ENCODE measurements at places on chromosomes 5 and 9.

- DNase-seq: no peak
Measured at GRCh38 chr5:42552597-42552996, 129.4 kb downstream of the GHR start.

GRCh38 chr5:160837211-160837610 lies 14.8 kb downstream of the ATP10B start:
- no peak for DNase-seq

GRCh38 chr5:180799902-180800801 lies 2.5 kb downstream of the MGAT1 start:
- no peak for DNase-seq

DNA sequence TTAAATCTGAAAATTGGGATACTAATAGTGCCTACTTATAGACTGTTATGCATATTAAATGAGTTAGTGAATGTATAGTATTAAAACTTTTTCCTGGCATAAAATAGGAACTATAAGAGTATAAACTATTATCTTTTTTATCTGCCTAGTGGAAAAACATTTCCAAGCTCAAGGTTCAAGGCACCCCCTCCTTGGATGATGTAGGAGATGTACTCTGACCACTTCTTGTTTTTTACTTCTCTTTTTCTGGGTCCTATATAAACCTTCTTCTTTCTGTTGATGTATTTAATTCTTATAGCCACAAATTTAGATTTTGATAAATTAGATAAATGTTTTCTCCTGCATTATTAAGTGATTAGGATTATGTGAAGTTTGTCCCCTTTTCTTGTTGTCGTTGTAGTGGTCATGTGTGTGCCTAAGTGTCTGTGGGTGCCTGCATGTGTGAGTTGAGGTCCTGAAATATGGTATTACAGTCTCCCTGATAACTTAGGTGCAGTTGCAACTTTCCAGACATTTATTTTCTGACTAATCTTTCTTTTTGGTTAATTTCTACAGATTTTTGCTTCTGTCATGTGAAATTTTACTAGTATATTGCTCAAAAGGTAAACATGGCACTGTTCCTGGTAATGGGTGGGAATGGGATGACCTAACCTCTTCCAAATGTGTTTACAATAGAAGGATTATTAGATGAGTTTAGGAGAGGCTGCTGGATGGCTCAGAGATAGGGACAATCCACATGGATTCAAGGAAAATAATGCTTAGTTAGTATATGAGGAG lies 160.8 kb upstream of the CDKN2B start:
- DNase-seq: no peak

DNA sequence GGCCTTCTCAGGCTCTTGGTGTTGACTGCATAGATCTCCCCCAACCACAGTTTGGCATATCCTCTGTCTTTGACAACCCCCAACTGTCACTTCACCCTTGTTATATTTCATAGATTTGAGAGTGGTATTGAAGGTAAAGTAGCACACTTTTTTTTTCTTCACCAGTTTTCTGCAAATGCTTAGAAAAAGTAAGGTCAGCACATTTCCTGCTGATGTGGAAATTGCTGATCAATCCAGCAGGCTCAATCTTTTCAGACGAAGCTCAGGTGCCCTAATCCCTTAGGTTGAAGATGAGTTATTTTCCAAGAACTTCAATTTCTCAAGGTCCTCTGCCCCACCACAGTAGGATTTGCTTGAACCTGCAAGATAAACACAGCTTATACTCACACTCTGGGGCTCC lies 38.5 kb upstream of the ANKRD31 start:
- no peak for DNase-seq

GRCh38 chr5:120682851-120683250 lies 218.8 kb downstream of the PRR16 start:
- DNase-seq: no peak

DNA sequence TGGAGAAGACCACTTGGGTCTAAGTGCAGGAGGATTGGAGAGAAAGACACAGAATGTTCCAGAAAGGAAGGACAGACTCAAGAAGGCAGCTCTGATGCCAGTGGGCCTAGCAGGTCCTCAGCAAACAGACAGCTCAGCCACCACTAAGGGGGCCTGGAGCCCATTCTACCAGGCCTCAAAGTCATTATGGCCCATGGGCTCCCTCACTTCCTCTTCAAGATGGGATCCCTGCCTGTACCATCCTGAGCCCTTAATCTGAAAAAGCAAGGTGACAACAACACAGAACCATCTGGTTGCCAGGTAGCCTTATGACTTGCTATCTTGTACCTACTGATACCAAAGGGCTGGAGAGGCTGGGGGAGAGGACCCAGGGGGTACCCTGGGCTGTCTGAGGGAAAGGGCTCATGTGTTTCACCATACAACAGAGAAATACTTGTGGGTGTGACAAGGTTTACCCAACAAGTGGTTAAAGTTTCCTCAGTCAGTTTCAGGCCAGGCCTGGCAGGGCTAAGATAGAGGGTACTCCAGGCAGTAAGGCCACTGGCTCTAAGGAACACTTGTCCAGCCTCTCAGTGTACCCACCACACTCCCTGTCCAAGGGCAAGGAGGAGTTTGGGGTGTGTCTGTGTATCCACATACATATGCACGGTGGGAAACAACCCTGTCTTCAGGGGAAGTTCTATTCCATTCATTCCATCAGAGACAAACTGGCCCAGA lies 30.7 kb downstream of the TCF7 start:
- no peak for DNase-seq

DNA sequence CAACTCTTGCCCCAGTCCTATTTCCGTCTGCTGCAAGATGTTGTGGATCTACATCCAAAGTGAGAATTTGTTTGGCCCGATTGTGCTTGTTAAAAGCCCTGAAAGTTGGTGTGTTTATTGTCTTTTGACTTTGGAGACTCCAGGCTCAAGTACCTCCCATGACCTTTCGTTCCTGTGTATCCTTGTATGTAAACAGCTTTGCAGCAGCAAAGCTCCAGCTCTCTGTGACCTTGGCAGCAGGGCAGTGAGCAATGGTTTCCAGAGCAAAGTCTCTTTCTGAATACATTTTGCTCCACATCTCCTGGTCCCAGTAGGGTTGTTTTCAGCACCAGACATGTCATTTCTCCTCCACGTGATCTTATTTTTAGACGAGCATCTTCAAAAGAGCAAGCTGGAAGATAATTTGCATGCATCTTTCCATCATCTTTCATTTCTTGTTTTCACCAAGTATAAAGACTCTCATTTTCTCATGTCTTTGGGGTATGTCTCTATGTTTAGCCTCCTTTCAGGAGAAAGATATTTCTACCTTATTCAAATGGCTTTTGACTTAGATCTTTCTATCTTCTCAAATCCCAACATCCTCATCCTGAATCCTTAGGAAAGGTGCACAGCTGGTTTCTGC lies 68.1 kb upstream of the ERCC6L2 start:
- no peak for DNase-seq

- DNase-seq: no peak
Measured at GRCh38 chr9:129918296-129918950, 83.2 kb downstream of the USP20 start.

- DNase-seq: peak; percentile 9
Measured at GRCh38 chr9:18405240-18405639, 68.7 kb upstream of the ADAMTSL1 start.

DNA sequence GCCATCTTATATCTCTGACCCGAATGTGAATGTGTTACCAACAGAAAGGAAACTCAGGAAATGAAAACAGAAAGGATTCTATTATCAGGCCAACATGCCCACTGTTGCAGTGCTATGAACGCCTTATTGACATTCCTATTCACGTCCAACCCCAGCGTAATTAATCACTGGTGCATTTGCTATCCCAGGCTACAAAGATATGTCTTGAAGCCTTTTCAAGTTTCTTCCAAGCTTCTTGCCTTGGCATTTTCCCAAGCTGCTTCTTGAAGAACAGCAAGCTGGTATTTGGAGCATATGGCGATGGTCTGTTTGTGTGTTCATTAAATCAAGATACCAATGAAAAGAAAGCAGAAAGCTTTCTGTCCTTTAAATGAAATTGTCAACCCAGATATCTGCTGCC lies 579.2 kb upstream of the ZNF462 start:
- no peak for DNase-seq

DNA sequence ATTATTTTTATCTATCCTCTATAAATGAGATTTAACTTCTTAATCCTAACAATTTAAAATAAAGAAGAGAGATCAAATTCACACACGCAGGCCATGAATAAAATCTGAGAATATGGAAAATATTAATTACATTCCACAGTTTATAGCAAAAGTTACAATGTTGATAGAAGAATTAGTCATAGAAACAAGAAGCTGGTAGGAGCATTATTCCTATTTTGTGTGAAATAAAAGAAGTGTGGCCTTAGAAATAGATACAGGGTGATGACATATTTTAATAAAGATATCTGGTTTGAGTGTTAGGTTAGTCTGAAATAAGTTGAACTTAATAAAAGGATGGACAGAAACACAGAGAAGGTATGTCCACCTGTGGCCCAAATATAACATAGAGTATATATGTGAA lies 790.4 kb upstream of the NUDT12 start:
- no peak for DNase-seq

DNA sequence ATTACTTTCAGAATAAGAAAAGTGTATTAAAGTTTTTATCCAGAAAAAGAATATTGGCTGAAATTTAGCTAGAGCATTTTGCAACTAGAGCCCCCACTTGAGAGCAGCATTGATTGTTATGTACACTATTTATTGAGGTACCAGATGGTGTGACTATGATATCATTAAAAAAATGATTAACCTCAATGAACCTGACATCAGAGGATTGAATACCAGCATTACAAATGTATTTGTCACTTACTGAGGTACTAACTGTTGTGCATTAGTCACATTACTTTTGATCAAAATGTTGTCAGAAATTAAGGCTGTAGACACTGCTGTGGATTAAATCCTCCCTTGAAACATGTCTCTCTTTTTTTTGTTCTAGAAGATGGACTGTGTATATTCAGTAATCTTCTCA lies 127.8 kb upstream of the DHFR start:
- DNase-seq: no peak

All from NCI-H1694 treated with DMSO at 0.1 percent for 48 hours (cell line).